ENCODE measurements at places on chromosomes 2 and 18. TPM values are rescaled to one million over a fixed set of nuclear protein-coding genes. Genes with fewer than 3 reads are reported as not detected.

Gene HOXD4
- total RNA-seq: not detected

Gene IL36RN
- not detected for total RNA-seq

Gene DSG2
- total RNA-seq: 112 TPM

Gene MEP1B
- not detected for total RNA-seq

GRCh38 chr2:226154610-226155009 lies 645.0 kb downstream of the IRS1 start:
- no peaks in the 10 kb centered on the region for H3K27me3 ChIP-seq
- peaks cover 20% of the 10 kb centered on the region for H3K4me1 ChIP-seq
- no peaks in the 10 kb centered on the region for H3K36me3 ChIP-seq
- no peak overlapping the region for H3K4me3 ChIP-seq

DNA sequence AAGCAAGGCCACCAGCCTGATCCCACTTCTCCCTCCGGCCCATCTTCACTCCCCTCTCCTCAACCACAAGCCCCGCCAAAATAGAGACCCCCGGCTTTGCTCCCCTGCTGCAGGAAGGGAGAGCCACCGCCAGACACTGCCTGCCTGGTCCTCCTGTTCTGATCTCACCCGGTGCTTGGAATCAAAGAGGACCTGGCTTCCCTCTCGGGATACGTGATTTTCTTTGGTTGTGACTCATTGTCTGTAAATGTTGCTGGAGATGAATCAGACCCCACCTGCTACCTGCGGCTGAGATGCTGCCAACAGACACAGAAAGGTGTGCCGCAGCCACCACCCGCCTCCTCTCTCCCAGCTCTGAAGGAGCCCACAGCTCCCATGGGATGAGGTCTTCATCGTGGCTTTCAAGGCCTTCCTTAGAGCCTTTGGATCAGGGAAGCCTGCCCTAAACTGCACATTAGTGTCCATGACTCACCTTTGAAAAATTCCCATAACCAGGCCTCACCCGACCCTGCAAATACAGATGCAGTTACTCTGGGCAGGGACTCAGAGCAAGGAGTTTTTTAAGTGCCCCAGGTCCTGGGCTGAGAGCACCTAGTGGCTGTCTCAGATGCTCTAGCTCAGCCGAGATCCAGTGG lies 79.4 kb upstream of the ZNF532 start:
- H3K27ac ChIP-seq: peak overlapping the region; percentile 61
- no peak overlapping the region for H3K4me3 ChIP-seq
- no peaks in the 10 kb centered on the region for H3K36me3 ChIP-seq
- no peaks in the 10 kb centered on the region for H3K27me3 ChIP-seq
- peaks cover 15% of the 10 kb centered on the region for H3K4me1 ChIP-seq

DNA sequence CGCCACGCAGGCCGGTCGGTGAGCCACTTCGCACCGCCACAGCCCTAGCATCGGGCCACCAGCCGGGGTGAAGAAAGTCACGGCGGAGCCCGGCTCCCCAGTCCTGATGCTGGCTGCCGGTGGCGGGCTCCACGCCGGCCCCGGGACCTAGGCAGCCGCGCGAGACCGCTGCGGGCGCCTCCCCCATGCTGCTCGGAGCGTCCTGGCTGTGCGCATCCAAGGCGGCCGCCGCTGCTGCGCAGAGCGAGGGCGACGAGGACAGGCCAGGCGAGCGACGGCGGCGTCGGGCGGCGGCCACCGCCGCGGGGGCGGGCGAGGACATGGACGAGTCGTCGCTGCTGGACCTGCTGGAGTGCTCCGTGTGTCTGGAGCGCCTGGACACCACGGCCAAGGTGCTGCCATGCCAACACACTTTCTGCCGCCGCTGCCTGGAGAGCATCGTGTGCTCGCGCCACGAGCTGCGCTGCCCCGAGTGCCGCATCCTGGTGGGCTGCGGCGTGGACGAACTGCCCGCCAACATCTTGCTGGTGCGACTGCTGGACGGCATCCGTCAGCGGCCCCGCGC lies 433 bp downstream of the SH3RF3 start:
- no peaks in the 10 kb centered on the region for H3K36me3 ChIP-seq
- H3K4me3 ChIP-seq: peak overlapping the region; percentile 77
- H3K27me3 ChIP-seq: peaks cover 58% of the 10 kb centered on the region
- H3K4me1 ChIP-seq: no peaks in the 10 kb centered on the region
- peak; percentile 74 for DNase-seq

GRCh38 chr2:54657664-54658083 lies 65.8 kb upstream of the EML6 start:
- H3K27me3 ChIP-seq: no peaks in the 10 kb centered on the region
- no peak overlapping the region for H3K27ac ChIP-seq
- peak; percentile 86 for DNase-seq
- H3K36me3 ChIP-seq: peaks cover 97% of the 10 kb centered on the region
- H3K4me3 ChIP-seq: no peak overlapping the region

GRCh38 chr2:47888581-47889280 lies 17.6 kb downstream of the FBXO11 start:
- H3K4me3 ChIP-seq: no peak overlapping the region
- no peaks in the 10 kb centered on the region for H3K27me3 ChIP-seq
- H3K36me3 ChIP-seq: peaks cover 27% of the 10 kb centered on the region
